ENCODE measurements at places on chromosomes 5 and 9. TPM values are rescaled to one million over a fixed set of nuclear protein-coding genes. Genes with fewer than 3 reads are reported as not detected.

NUDCD2 gene
- total RNA-seq = 29.9 TPM

INSYN2B gene
- not detected for total RNA-seq

KCNV2 gene
- not detected for total RNA-seq

PCDHA13 gene
- not detected for total RNA-seq

ITGA2 gene
- 0.16 TPM for total RNA-seq

PFN3 gene
- not detected for total RNA-seq

GLDC gene
- 0.21 TPM for total RNA-seq

TAF1L gene
- not detected for total RNA-seq

GRIN3A gene
- total RNA-seq = not detected

ANGPTL2 gene
- 0.82 TPM for total RNA-seq

SREK1 gene
- 65.8 TPM for total RNA-seq

DNA sequence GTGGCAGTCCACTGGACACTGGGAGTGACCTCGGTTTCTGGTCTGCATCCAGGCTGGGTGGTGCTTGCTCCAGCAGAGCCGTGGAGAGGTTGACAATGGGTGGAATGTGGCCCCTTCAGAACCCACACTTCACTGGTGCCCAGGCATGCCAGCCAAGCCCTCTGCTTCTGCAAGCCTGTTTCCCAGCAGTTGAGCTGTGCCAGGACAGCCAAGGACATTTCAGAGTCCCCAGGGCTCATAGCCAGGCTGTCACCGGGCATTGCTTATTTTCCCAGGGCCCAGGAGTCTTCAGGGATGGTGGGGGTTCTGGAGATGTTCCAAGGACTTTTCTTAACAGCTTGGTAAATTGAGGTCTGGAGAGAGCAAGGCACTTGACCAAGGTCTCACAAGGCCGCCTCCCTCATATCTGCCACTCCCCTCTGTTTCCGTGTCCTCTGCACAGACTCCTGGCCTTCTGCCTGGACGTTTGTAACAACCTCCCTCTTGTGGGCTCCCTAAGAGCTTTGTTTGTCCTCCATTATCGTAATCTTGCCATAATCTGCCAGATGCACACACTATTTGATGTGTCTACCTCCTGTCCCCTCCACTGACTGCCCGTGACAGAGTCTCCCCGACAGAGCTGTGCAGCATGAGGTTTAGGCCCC is 3.8 kb upstream of the NDST1 start:
- no peak for DNase-seq

DNA sequence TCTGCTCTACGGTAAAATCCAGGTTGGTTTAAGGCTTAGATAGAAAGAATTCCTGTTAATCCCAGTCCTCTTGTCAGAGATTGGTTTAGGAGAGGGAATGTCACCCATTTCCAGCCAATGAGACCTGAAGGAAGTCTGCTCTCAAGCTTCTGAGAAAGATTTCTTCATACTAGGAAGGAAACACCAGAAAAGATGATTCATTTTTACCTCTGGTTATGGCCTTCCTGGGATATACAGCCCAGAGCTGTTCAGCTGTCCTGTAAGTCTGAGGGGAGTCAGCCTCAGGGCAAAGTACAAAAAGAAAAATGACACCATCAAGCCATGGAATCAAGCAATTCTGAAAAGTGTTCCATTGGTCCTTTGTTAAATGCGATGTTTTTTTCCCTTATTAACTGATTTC is 18.6 kb upstream of the CFAP95 start:
- no peak for DNase-seq

DNA sequence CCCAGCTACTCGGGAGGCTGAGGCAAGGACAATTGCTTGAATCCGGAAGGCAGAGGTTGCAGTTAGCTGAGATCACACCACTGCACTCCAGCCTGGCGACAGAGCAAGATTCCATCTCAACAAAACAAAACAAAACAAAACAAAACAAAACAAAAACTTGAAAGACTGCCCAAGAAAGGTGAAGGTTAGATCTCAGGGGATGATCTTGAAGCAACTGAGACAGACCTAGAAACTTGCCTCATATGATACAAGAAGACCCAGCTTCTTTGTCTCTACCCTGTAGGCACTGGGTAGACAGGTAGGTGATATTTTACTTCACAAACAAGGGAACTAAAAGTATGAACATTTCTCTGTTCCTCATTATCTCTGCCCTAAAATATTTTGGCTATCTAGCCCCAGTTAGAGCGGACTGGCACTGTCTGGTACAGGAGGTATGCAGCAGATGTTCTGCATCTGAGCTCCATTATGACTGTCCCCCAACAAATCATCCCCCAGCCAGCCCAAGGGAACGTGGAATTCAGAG is 26.3 kb upstream of the SHOC1 start:
- no peak for DNase-seq

- no peak for DNase-seq
Observed at GRCh38 chr5:135869276-135869675, 26.4 kb downstream of the IL9 start.

- DNase-seq = no peak
Observed at GRCh38 chr9:35690294-35690613, 529 bp upstream of the TPM2 start.

DNA sequence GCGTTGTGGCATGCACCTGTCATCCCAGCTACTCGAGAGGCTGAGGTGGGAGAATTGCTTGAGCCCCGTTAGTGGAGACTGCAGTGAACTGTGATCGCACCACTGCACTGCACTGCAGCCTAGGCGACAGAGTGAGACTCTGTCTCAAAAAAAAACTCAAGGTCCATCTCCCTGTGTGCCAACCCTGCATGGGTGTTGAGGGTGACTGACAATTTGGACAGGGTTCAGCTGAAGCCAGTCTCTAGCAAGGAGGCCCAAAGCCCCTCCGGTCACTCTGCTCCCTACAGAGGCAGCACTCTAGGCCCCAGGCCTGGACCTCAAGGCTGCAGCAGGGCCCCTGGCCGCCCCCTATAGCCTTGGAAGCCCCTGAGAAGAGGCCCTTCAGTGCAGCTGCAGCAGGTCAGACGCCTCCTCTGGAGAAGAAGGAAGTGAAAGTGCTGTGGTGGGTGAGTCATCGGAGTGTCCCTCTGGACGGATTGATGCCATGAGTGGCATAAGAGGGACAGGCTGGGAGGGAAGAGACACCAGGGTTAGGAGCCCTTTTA is 39.2 kb upstream of the NEK6 start:
- no peak for DNase-seq

DNA sequence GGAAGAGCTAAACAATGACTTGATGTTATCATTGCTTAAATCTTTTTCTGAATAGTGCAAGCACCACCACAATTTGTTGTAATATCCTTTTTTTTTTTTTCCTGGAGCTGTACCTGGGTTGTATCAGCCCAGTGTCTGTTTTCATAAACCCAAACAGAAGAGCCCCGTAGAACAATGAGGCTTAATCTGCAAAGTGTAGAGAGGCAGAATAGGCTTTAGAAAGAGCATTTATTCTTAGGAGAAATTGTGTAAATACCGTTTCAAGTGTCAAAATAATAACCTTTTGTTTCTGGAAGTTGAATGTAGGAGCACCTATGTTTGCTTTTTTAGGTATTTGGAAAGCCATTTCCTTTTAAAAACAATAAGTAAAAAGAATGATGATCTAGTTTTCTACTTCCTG is 26.4 kb downstream of the RGS7BP start:
- no peak for DNase-seq

- no peak for DNase-seq
Observed at GRCh38 chr5:61949054-61949678, 356.8 kb upstream of the KIF2A start.

GRCh38 chr5:147234825-147235635 is at the start of gene STK32A:
Gene STK32A, plus strand, starts transcription at chr5:147235026. Its CDS starts 4,609 bp downstream, at chr5:147239635.
- no peak for DNase-seq

DNA sequence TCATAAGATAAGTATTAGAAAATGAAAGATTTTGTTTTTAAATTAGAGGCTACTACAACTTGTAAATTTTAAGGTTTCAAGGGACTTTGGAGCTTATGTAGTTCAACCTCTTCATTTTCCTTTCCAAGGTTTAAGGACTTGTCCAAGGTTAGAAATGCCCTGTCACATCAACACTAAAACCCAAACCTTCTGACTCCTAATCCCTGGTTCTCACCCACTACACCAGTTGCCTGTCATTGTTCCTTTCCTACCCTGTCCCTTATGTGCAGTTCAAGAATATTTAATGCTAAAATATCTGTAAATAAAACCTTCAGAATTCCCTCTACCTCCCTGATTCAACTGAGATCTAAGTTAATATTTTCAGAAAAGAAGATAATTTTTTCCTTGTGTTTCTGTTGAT is 206.4 kb downstream of the NFIB start:
- DNase-seq = no peak

- DNase-seq = no peak
Observed at GRCh38 chr9:133979273-133979920, 12.7 kb downstream of the VAV2 start.

DNA sequence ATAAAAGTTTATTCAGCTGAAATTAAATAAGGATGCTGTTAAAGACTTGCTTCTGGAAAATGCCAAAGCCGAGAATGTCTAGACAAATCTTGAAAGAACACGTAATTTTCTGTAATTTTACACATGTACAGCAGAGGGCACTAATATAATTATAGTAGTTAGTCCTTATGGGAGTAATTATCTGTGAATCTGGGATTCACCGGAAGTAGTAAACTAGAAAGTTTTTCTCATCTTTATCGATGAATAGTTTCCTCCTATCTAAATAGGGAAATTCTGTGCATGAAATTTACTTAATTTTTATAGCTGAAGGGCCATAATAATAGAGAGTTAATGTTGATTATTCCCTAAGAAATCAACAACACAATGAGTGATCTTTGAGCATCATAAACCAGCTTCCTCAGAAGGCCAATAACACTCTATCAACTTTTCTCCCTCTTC is 18.4 kb upstream of the CNTLN start:
- no peak for DNase-seq

- DNase-seq = no peak
Observed at GRCh38 chr5:14142202-14142826, 828 bp upstream of the TRIO start.

DNA sequence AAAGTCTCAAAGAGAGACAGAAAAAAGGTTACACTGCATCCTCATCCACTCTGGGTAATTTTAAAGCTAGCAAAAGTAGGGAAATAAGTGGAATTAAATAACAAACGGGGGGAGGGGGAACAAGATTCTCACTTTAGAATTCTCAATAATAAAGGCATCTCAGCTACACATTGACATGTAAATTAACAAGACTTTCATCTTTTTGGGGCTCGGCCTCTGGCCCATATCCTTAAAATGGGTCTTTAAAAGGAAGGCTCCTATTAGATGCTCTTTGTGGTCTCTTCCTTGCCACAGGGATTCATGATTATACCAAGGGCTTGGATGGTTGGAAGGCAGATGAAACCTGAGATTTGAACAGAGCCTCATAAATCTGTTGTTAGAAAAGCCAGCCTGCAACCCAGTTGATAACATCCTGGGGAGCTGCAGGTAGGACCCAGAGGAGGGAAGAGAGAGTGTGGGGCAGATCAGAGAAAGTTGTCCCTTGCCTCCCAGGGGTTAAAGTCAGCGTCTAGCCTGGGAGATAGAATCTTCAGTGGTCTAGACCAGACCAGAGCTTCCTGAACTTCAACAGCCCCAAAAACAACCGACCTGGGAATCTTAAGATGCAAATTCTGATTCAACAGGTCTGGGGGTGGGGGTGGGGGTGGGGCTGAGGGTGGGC is 135.9 kb downstream of the GCNT1 start:
- no peak for DNase-seq

GRCh38 chr5:36052538-36052937 is 14.1 kb downstream of the UGT3A2 start:
- no peak for DNase-seq

- no peak for DNase-seq
Observed at GRCh38 chr9:92564982-92565381, 29.2 kb upstream of the ECM2 start.

- no peak for DNase-seq
Observed at GRCh38 chr9:12352045-12352315, 341.2 kb upstream of the TYRP1 start.

DNA sequence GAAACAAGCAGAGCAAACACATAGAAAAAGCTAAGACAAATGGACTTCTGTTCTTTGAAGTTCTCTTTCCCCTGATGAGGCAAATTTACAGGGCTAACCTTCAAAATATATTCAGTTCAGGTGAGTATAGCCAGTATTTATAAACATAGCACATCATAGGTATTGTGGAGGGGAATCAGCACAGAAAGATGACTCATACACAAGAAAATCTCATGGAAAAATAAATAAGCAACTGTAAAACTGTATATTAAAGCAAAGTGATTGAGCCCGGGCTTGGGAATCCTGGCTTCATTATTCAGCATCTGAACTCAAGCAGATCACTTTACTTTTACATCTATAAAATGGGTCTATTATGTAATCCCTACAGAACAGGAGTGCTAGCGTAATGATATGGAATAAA is 173.5 kb upstream of the PAPPA start:
- DNase-seq = no peak

DNA sequence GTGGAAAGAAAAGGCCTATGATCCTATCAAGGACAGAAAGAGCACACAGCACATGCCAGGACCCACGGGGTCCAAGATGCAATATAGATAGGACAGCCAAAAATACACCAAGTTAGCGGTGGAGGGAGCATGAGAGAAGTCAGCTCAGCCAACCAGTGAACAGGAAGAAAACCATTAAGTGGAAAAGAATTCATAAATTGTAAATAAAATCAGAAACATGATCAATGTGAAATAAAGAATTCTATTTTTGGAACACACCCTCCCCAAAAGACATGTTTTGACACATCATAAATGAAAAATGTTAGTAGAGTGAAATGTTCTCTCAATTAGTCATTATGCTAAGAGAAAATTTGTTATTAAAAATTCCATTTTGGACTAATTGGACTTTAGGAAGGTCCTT is 35.6 kb downstream of the ATPSCKMT start:
- DNase-seq = no peak

- DNase-seq = no peak
Observed at GRCh38 chr5:7805379-7805778, 45.6 kb downstream of the CFAP90 start.

GRCh38 chr9:95507464-95508241 is 9.1 kb downstream of the PTCH1 start:
- DNase-seq = no peak

DNA sequence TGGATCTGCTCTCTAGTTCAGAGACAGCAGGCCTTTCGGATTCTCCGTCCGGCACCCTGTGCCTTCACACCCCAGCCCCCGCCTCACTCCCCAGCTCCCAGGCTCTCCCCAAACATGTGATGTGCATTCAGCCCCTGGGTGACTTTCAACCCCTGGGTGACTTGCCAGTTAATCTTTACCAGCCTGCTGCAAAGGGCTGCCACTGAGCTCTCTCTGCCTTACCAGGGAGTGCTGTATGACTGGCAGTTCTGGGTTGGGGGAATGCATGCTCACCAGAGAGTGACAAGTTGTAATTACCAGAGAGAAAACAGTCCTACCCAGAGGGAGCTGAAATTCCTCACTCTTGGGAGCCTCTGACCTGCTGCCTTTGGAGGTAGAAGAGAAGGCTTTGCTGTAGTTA is 4.9 kb upstream of the ADRA1B start:
- no peak for DNase-seq

GRCh38 chr9:38171926-38172325 is 102.9 kb upstream of the SHB start:
- no peak for DNase-seq

- no peak for DNase-seq
Observed at GRCh38 chr9:99531313-99531712, 290.4 kb upstream of the NR4A3 start.

GRCh38 chr9:5263351-5264218 is 32.4 kb downstream of the INSL4 start:
- DNase-seq = no peak
